ENCODE measurements at places on chromosomes 7 and 10. TPM values are rescaled to one million over a fixed set of nuclear protein-coding genes. Genes with fewer than 3 reads are reported as not detected.

The CARD11 gene
- total RNA-seq, result 105 TPM

GRCh38 chr7:131087756-131088658, 239.7 kb upstream of the MKLN1 start:
- H3K27ac ChIP-seq, result no peak overlapping the region
- H3K4me3 ChIP-seq, result no peak overlapping the region
- peaks cover 67% of the 10 kb centered on the region for H3K4me1 ChIP-seq
- H3K27me3 ChIP-seq, result no peaks in the 10 kb centered on the region

GRCh38 chr7:80187279-80187678, 52.6 kb downstream of the GNAI1 start:
- no peak overlapping the region for H3K27ac ChIP-seq
- H3K27me3 ChIP-seq, result no peaks in the 10 kb centered on the region
- H3K4me3 ChIP-seq, result no peak overlapping the region
- H3K36me3 ChIP-seq, result no peaks in the 10 kb centered on the region

The PLA2G12B gene
- total RNA-seq, result not detected

The ADAM12 gene
- not detected for total RNA-seq

GRCh38 chr10:55203319-55203718, 402.3 kb upstream of the PCDH15 start:
- H3K4me3 ChIP-seq, result no peak overlapping the region
- no peak overlapping the region for H3K27ac ChIP-seq
- H3K27me3 ChIP-seq, result no peaks in the 10 kb centered on the region
- no peaks in the 10 kb centered on the region for H3K4me1 ChIP-seq
- no peaks in the 10 kb centered on the region for H3K36me3 ChIP-seq
- no peak for DNase-seq

The NKX2-3 gene
- total RNA-seq, result not detected

DNA sequence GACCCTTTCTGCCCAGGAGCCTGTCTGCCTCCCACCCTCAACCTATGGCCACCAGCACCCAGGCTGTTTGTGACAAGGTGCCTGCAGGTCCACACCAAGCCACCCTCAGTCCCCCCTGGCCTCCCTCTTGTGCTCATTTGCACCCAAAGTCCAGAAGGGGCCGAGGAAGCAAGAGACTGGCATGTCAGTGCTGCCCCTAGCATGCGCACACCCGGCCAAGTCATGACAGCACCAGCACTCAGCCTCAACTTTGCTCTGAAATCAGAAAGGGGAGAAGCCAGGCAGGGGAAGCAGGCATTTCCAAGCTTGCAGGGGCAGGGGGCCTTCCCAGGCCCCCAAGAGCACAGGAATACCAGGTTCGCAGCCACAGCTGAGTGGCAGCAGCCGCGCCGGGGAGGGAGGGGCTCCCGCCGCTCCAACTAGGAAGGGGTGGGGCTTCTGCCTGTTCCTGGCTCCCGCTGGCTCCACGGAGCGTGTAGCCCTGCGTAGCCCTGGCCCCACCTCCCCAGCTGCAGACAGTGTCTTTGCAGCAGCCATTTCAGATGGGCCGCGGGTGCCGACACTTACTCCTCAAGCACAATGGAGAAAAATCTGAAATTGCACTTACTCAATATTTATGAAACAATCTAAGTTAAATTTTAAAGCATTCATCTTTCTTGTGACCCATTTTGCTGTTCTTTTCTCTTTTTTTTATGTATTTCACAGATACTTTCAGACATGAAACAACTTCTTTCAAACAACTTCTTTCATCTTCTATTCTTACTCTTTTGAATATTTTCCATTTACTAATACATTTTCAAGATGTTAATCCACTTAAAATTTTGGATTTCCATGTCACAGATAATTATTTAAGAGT, 54.9 kb upstream of the ABCB5 start:
- H3K27me3 ChIP-seq, result no peaks in the 10 kb centered on the region
- no peaks in the 10 kb centered on the region for H3K4me1 ChIP-seq
- DNase-seq, result no peak
- H3K4me3 ChIP-seq, result no peak overlapping the region

GRCh38 chr10:53108317-53108934, 335.8 kb upstream of the MBL2 start:
- H3K27ac ChIP-seq, result no peak overlapping the region
- H3K4me3 ChIP-seq, result no peak overlapping the region
- H3K27me3 ChIP-seq, result no peaks in the 10 kb centered on the region
- no peak for DNase-seq

DNA sequence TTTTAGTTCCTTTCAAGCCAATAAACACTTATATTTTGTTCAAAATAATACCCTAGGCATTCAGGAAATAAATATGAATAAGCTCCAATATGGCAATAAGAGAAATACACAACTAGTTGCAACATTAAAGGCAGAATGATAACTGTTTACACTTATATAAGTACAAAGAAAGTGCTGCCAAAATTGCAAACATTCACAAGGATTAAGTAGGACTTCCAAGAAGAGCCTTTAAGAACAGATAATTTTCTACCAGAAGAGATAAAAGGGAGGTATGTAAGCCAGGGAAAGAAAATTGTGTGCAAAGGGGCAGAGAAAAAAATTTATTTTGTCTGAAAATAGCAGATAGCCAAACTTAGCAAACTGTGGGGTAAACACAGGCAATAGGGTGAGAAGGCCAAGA, 83.8 kb downstream of the CTNNA3 start:
- peaks cover 28% of the 10 kb centered on the region for H3K4me1 ChIP-seq
- DNase-seq, result no peak
- H3K27me3 ChIP-seq, result no peaks in the 10 kb centered on the region
- no peaks in the 10 kb centered on the region for H3K36me3 ChIP-seq
- H3K4me3 ChIP-seq, result no peak overlapping the region

GRCh38 chr7:101553018-101553770, 75.9 kb downstream of the MYL10 start:
- no peaks in the 10 kb centered on the region for H3K4me1 ChIP-seq
- no peak overlapping the region for H3K27ac ChIP-seq
- no peaks in the 10 kb centered on the region for H3K36me3 ChIP-seq

- no peak overlapping the region for H3K4me3 ChIP-seq
- no peaks in the 10 kb centered on the region for H3K27me3 ChIP-seq
- peaks cover 3% of the 10 kb centered on the region for H3K36me3 ChIP-seq
- H3K27ac ChIP-seq, result no peak overlapping the region
- H3K4me1 ChIP-seq, result peaks cover 7% of the 10 kb centered on the region
These were observed 38.0 kb downstream of the SNX10 start for GRCh38 chr7:26329520-26330255.

DNA sequence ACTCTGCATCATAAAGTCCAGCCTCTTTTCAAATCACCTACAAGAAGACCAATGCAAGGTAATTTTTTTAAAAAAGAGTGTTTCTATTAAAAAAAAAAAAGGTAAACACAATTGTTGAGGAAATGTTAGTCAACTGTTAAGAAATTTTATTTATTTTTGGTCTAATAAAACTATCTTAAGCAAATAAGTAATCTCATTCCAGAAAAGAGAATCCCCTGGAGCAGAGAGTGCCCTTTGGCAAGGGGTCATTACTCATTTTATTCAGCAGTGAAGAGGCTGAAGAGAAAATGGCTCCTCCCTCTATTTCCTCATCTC, 63.4 kb upstream of the GSDME start:
- no peak for DNase-seq
- H3K27me3 ChIP-seq, result no peaks in the 10 kb centered on the region
- H3K4me1 ChIP-seq, result peaks cover 21% of the 10 kb centered on the region

DNA sequence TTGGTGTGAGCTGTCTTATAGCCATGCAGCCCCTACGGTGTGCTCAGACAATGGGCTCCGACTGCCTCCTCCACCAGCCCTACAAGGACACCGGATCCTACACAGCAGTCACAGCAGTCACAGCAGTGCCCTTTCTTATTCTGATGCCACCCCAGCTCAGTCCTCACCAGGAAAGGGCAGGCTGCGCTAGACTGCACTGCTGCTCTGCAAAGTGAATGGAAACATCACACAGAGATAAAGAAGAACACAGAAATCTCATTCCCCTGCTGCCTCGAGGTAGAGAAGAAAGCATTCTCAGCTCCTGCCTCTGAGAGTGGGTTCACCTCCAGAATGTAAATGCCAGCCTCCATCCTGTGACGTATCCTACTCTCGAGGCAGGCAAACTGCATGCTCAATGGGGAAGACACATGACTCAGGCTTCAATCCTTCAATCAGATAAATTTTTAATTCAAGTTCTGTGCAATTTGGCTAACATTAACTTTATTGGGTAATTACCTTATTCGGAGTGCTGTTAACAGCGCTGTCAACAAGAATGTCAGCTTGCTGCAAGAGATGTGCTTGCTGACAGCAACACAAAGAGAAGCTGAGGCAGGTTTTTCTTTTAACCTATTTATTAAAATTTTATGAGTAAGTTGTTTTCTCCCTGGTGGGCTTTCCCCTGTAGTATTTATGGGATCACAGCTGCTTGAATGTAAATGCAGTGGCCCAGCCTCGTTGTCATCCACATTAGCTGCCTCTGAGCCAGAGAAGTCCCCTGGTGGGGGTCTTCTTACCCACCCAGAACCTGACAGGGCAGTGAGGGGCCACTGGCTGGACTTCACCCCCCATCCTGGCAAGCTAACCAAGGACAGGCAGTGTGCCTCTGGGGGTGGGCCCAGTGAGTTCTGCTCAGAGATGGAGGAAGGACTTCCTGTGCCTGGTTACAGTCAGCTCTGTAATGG, 241.3 kb upstream of the KMT2E start:
- no peaks in the 10 kb centered on the region for H3K4me1 ChIP-seq
- H3K27me3 ChIP-seq, result peaks cover 8% of the 10 kb centered on the region
- no peaks in the 10 kb centered on the region for H3K36me3 ChIP-seq
- H3K4me3 ChIP-seq, result no peak overlapping the region
- no peak for DNase-seq
- H3K27ac ChIP-seq, result no peak overlapping the region

DNA sequence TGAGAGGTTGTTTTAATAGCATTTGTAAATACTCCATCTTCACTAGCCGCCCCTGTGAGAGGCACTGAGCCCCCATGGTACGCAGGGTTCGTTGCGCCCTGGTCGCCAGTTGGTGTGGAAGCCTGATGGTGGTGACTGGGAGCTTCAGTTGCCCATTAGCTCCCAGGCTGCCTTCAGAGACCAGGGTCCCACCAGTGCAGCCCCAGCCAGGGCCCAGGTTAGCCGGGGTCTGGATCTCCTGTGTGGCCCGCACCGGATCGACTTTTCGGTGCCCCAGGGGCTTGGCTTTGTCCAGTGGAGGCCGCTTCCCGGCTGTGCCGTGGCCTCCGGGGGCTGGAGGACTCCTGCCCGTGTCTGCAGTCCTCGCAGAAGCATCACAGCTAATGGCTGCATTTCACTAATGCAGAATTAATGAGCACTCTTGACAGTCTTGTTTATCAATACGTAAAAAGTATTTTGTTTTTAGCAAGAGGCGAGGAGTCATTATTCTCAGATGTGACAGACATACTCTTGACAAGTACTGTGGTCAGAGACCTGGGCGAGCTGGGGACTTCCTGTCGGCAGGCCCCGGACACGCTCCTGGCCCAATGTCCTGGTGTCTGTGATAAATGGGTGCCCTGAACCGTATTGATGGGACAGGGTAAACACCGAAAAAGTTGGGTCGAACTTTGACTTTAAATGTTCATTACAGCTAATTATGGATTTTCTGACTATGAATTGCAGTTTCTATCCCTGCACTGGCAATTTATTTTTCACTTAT, 99.8 kb downstream of the NKX6-2 start:
- DNase-seq, result no peak
- no peak overlapping the region for H3K4me3 ChIP-seq
- peaks cover 19% of the 10 kb centered on the region for H3K4me1 ChIP-seq
- peaks cover 7% of the 10 kb centered on the region for H3K36me3 ChIP-seq

- DNase-seq, result peak; percentile 34
- no peaks in the 10 kb centered on the region for H3K36me3 ChIP-seq
- no peaks in the 10 kb centered on the region for H3K27me3 ChIP-seq
- H3K27ac ChIP-seq, result peak overlapping the region; percentile 93
- peaks cover 80% of the 10 kb centered on the region for H3K4me1 ChIP-seq
These were observed 59.1 kb upstream of the SMNDC1 start for GRCh38 chr10:110363572-110364411.

The CAMK1D gene
- 9.5 TPM for total RNA-seq

GRCh38 chr10:102642736-102643335, 1.4 kb upstream of the TRIM8 start:
- H3K4me1 ChIP-seq, result peaks cover 25% of the 10 kb centered on the region
- peak overlapping the region; percentile 93 for H3K27ac ChIP-seq
- peak overlapping the region; percentile 83 for H3K4me3 ChIP-seq
- H3K27me3 ChIP-seq, result no peaks in the 10 kb centered on the region

The WDR91 gene
- 11.1 TPM for total RNA-seq

GRCh38 chr10:269440-270074, 134.3 kb downstream of the ZMYND11 start:
- no peak overlapping the region for H3K27ac ChIP-seq
- DNase-seq, result no peak
- H3K27me3 ChIP-seq, result no peaks in the 10 kb centered on the region
- peaks cover 1% of the 10 kb centered on the region for H3K4me1 ChIP-seq

- peaks cover 2% of the 10 kb centered on the region for H3K27me3 ChIP-seq
- H3K4me1 ChIP-seq, result no peaks in the 10 kb centered on the region
- H3K4me3 ChIP-seq, result no peak overlapping the region
- DNase-seq, result no peak
- no peak overlapping the region for H3K27ac ChIP-seq
These were observed 403.6 kb downstream of the SEMA3D start for GRCh38 chr7:84783141-84783778.

GRCh38 chr7:45922810-45923209, 1.7 kb upstream of the IGFBP3 start:
- no peaks in the 10 kb centered on the region for H3K36me3 ChIP-seq
- peak overlapping the region; percentile 12 for H3K27ac ChIP-seq
